ENCODE measurements at places on chromosomes 11 and 22.

DNA sequence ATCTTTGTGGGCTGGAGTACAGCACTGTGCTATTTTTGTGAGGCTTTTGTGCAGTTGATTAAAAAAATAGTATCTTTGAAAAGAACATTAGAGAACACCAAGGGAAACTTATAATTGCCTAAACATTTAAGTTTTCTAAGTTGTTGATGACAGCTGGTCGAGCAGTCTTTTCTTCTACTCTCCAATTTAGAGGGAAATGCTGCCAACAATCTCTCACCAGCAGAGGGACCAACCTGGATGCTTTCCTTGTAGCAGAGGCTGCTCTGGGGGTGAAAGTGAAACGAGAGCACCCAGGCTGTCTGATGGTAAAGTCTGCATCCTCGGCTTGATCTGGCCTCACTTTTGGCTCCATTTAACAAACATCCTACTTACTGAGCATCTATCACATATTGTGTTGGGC is 1286.5 kb upstream of the TENM4 start:
- DNase-seq = no peak

GRCh38 chr11:123428116-123428715 is 1.9 kb upstream of the GRAMD1B start:
- no peak for DNase-seq

DNA sequence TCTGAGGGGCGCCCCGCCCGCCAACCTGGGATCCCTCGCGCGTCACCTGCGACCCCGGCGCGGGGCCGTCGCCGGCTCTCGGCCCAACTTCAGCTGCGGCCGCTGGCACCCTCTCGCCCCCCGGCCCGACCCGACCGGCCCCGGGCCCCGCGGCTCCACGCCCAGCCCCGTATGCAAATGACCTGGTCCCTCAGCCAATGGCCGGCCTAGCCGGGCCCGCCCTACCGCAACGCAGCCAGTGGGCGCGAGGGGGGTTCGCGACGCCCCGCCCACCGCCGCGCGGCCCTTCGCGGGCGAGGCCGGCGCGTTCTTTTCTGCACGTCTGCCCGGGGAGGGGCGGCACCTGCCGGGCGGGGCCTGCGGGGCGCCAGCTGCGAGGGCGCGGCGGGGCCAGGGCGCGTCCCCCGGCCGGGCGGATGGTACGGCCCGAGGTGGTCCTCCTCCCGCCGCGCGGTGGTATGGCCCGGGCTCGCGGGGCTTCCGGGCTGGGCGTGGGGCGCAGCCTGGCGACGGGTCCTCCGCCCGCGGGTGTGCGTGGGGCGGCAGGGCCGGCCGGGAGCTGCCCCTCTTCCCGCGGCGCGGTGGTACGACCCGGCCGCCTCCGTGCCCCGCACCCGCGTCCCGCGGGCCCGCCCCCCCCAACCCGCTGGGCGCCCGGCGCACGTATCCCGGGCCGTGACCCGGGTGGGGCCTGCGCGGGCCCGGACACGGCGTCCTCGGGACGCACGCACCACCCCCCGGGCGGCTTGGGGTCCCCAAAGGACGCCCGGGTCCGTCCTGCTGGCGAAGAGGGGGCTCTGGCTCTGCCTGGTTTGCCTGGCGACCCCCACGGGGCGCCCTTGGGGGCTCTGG is 7.7 kb upstream of the PHRF1 start:
- DNase-seq = peak; percentile 79

- DNase-seq = peak; percentile 10
Observed at GRCh38 chr11:129815596-129816461, at the start of gene TMEM45B. Gene TMEM45B (plus strand): TSS chr11:129815848. CDS start chr11:129852483, 36,635 bp downstream.

GRCh38 chr22:43053176-43053575 is 36.0 kb downstream of the TTLL1 start:
- no peak for DNase-seq

- no peak for DNase-seq
Observed at GRCh38 chr11:83054001-83054400, 17.7 kb downstream of the RAB30 start.

Data from stimulated activated CD4-positive, alpha-beta T cell treated with anti-CD3 and anti-CD28 coated beads, TNF-alpha, amount 100 ng/mL, for 24 hours (primary cell).